NCI-H2107 (cell line): ENCODE measurements at places on chromosomes 2 and 18.

- no peak for DNase-seq
Observed at GRCh38 chr2:181310967-181311366, 146.2 kb upstream of the ITGA4 start.

GRCh38 chr18:79581406-79581805, 98.2 kb upstream of the CTDP1 start:
- no peak for DNase-seq

- no peak for DNase-seq
Observed at GRCh38 chr2:221448844-221449390, 123.2 kb downstream of the EPHA4 start.

- no peak for DNase-seq
Observed at GRCh38 chr2:166361351-166362153, 14.2 kb downstream of the SCN9A start.

GRCh38 chr2:192940767-192941166, 746.0 kb upstream of the TMEFF2 start:
- no peak for DNase-seq

DNA sequence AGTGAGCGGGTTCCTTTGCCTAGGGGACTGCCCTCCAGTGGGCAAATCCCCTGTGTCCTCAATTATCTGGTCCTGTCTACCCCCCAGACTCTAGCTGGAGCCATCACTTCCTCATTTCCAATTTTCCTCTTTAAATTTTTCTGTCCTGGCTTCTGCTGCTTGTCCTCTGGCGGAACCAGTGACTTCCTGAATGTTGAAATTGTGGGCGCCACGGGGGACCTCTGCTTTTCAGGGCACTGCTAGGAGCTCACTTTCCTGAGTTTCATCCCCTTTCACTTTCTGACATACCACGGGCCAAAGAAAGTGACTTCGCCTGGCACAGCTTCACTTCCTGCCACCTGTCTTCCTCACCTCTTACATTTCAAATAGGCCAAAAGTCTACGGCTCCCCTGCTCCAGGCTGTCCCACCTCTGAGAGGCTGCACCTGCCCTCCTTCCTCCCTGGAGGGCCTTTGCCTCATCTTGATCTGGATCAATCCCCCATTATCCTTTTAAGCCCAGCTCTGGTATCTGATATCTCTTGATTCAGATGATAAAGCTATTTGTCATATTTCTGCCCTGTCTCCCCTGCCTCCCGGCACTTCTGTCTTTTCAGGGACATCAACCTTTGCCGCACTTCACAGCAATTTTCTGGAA, 1.4 kb upstream of the MARCO start:
- DNase-seq: no peak
